M059J (cell line): ENCODE measurements at places on chromosomes 11 and 22.
A peak's percentile ranks its signal among the peaks of the same experiment; 100 is the strongest.

DNA sequence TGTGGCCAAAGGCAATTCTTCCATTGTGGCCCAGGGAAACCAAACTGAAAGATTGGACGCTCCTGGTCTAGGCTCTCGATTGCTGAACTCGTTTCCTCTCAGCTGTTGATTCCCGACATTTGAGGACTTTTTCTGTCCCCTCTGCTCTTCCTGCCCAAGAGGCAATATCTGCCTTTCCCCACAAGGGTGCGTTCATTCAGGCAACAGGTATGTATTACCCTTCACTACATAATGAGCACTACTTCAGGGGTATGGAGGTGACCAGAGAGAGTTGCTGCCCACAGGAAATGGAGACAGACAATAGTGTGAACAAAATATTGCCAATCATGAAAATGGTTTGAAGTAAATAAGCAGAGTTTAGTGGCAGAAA, 8.2 kb downstream of the PTH start:
- peak; percentile 36 for DNase-seq

- no peak for DNase-seq
Observed at GRCh38 chr11:94533696-94534630, 9.8 kb upstream of the FUT4 start.

DNA sequence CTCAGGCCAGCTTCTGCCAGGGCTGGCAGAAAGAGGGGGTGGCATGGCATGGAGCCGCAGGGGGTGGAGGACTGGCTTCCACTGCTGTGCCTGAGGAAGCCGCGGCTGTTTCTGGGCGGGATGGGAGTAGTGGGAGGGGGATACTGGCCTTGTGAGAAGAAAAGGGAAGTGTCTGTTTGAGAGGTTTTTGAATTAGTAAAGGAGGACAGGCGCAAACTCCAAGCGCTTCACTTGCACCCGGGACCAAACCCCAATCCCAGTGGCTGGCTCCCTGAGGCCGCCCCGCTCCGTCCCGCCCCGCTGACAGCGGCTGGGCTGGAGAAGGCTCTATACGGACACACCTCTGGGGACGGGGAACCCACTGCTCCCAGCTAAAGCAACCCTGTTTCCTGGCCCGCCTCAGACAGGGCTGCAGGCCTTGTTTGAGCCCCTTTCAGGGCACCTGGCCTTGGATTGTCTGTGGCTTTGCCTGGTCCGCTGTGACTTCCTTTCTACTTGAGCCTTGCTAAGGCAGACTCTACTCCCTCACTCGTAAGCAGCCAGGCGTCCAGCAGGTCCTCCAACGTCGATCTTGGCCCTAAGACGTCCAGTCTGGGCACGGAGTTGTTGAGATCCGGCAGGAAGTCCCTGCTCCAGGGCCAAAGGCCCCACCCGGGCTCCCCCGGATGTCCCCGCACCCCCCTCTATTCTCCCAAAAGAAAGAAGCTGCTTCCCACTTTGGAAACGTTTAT, 2.2 kb downstream of the APOA1 start:
- no peak for DNase-seq

DNA sequence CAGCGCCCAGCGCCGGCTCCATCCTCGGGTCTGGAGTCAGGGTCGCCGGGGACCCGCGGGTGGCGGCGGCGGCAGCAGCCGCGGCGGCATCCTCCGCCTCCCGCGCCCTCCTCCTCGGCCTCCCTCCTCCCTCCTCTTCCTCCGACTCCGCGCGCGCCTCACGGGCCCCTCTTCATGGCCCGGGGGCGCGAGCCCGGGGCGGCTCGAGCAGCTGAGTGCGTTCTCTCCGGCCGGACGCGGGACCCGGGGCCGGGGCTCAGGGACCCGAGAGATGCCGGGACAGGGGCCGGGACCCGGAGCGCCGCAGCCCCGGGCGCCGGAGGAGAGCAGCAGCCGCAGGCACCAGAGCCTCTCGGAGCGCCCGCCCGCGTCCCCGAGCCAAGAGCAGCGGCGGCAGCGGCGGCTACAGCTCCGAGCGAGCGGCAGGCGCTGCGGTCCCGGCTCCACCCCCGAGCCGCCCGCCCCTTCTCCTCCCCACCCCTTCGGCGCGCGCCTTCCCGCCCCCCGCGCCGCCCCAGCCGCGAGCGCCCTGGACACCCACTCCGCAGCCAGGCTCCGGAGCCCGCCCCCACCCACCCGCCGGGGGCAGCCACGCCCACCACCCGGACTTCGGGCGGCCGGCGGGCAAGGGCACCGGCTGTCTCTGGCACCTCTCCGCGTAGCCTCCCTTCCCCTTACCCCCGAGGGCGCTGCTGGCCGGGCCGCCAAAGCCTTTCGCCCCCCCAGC, at the start of gene CHST1:
Gene CHST1, minus strand, starts transcription at position 417 of the 727 bp plus-strand sequence. CDS start 14,699 bp downstream, outside the sequence.
- peak; percentile 38 for DNase-seq

DNA sequence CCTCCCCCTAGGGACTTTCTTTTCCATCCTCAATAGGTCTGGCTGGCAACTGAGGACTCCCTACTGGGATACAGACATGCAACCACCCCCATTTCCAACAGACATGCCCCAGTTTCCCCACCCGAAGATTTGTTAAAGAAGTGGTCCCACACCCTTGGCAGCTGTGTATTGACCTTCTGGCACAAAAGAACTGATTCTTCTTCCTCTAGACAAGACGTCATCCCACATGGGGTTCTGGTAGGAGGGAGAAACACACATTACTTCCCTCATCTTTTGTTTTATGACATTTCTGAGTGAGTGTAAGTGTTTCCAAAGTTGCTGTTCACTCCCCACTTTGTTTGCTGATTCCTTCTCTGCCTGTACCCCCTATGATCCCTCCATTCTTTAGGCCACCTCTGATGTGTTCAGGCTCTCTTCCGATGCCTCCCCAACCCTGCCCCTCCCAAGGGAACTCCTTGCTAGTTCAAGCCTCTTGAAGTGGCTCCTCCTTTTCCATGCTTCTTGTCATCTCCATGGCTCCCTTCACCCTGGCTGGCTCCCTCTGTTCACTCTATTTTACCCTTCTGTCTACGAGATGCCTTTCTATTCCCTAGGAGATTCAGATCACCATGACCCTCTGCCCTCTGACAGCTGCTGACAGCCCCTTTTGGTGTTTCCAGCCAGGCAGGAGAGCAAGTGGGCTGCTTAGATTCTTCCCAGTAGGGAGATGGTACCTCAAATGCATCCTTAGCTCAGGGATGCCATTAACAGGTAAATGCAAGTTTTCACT, 4.3 kb downstream of the KIRREL3 start:
- no peak for DNase-seq

GRCh38 chr11:106156290-106156937, 79.0 kb downstream of the AASDHPPT start:
- DNase-seq = peak; percentile 56

DNA sequence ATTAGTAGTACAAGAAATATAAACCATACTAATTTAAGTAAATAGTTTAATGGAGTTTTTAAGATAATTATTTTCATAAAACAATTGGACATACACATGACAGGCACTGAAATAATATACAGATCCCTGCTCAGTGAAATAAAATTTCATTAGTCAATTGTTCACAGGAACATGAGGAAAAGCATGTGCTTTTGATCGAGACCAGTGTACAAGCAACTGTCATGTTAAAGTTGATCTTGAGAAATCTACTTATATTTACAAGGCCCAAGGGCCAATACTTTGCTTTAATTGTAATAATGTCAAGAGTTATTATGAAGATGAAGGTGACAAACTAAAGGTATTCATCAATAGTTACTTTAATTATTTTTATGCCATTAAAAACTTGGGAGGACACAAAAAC, 792.7 kb upstream of the LUZP2 start:
- DNase-seq = no peak

GRCh38 chr22:27750584-27751265, 50.8 kb downstream of the MN1 start:
- DNase-seq = no peak

DNA sequence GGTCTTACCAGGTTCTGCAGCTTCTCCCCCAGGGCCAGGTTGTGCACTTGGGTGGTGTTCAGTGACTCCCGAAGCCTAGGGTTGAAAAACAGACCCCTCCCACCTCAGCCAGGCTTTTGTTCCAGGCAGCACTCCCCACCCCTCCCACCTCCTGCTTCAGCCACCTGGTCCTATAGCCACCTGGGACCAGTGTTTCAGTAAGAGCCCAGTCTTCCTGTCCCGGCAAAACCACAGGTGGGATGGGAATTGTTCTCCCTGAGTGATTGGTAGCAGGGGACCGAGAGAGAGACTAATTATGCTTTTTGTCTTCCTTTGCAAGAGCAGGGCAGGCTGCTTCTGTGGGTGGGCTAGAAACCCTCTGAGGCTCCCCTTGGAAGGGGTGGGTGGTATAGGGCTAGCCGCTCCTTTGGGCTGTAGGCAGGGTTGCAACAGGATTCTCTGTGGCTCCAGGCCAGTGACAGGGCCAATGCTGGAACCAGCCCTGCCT, 8.5 kb upstream of the NAALADL1 start:
- DNase-seq = no peak

- peak; percentile 46 for DNase-seq
Observed at GRCh38 chr11:68120273-68121066, 718 bp downstream of the CHKA start.

DNA sequence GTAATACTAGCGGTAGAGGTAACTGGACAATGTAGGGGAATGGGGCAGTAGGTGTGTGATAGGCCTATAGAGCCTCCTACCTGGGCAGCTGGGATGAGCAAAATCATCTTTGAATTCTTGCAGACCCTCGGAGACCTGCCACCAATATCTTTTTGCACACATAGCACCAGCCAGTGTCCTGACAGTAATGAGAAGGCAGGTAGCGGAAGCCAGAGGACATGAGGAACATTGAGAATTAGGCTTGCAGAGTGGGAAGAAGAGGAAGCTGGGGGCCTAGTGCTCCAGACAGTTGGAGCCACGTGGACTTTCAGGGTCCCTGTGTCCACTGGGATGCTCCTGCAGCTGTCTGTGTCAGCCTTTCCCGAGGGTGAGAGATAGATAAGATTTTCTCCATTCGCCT, 17.2 kb upstream of the SYT13 start:
- DNase-seq = no peak

GRCh38 chr11:28338371-28338770, 230.2 kb downstream of the METTL15 start:
- DNase-seq = peak; percentile 16

DNA sequence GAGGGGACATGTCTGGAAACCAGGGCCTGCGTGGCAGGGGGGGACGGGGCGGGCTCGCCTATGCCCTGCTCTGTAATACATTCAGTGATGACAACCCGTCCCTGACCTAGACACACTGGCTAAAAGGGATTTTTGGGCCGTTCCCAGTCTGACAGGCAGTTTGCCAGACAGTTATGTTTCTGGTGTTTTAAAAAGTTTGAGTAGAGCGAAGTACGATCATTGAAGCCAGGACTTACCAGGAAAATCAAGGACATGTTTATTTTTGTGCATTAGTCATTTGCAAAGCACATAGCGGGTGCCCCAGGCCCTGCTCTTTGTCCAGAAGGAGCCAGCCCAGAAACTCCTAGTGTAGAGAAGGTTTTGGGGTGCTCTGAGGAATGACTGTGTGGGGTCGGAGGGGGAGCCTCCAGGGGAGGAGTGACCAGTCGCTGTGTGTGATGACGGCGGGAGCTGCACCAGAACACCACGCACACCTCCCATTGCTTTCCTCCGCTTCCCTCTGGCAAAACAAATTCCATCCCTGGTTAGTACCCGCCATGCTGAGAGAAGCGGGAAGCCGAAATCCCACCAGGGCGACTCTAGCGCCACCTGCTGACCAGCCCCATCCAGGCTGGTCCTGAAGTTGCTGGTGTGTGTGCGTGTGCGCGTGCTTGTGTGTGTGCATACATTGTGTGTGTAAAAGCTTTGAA, 50.8 kb downstream of the FBLN1 start:
- DNase-seq = peak; percentile 92

GRCh38 chr11:128724891-128725611, 31.2 kb downstream of the FLI1 start:
- no peak for DNase-seq

DNA sequence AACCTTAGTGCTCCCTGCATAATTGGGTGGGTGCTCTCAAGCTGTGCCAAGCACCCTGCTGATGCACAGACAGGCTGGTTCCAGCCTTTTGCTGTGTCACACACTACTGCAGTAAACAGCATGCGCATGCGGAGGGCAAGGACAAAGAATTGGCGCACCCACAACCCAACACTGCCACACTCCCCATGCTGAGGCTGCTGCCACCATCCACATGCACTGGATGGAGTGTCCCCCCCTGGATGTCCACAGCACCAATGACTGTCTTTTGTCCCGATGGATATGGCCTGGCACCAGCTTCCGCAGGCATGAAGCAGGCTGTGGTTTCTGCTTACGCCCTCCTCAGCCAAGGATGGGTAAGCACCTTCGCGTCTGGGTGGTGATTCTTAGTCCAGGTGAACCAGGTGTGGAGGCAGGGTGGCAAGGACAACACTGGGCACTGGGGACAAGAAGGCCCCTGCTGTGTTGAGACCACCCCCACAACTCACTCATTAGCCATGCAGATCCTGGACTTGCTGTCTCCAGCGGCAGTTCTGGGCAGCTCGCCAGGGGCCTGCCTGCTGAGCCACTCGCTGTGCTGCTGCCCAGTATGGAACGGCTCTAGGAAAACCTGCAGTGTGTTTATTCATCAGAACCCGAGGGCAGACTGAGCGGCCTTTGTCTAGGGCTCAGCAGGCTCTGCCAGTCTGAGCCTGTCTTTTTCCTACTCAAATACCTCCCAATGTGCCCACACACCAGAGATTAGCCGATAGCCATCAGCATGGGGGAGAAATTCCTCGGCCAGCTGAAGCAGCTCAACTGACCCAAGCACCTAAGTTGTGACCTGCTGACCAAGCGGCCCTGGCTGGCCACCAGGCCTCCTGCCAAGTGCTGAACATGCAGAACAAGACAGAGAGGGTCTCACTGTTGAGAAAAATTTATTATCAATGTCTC, 8.2 kb upstream of the NAP1L4 start:
- DNase-seq = peak; percentile 90

DNA sequence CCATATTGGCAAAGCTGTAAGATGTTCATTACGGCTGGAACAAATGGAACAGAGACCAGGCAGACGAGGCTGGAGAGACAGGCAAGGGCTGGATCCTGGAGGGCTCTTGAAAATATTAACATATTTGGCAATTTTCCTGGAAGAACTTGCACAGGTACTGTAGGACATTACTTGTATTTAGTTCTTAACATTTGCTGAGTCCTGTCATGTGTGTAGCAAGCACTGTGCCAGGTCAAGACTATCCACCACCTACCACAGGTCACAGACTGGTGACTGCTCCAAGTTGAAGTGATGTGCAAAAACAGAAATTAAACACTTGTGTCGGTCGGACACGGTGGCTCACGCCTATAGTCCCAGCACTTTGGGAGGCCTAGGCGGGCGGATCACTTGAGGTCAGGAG, 58.7 kb upstream of the TNRC6B start:
- DNase-seq = no peak

GRCh38 chr11:122031813-122032212, 84.2 kb downstream of the BLID start:
- DNase-seq = no peak

GRCh38 chr11:112555491-112556364, 295.1 kb upstream of the PLET1 start:
- DNase-seq = no peak

GRCh38 chr11:71977743-71978418, 20.8 kb upstream of the IL18BP start:
- peak; percentile 52 for DNase-seq

GRCh38 chr11:22441831-22442230, 103.7 kb downstream of the SLC17A6 start:
- peak; percentile 48 for DNase-seq

- peak; percentile 58 for DNase-seq
Observed at GRCh38 chr11:36540998-36541397, 26.8 kb upstream of the RAG1 start.

GRCh38 chr11:66617155-66617834, 865 bp downstream of the RBM14 start:
- DNase-seq = peak; percentile 64
